ENCODE measurements at places on chromosomes 6 and 20.

DNA sequence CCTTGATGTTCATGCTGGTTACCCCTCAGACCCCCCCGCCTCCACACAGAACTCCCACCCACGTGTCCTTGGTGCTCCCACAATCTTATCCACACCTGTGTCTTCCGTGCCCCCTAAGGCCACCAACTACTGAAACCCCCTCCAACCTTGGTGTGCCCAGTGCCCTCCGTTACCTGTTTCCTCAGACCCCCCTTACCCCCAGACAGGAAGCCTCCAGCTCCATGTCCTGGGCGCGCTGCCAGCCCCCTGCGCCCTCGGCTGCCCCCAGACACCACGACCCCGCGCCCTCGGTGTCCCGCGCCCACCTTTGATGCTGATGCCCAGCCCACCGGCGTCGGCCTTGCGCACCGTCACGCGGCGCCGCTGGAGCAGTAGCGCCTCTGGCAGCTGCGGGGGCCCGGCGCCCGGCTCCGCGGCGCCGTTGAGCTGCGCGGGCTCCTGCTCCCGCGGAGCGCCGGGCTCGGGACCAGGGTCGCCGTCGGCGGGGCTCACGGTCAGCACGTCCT lies 504 bp downstream of the SNTA1 start:
- peak; percentile 68 for DNase-seq

DNA sequence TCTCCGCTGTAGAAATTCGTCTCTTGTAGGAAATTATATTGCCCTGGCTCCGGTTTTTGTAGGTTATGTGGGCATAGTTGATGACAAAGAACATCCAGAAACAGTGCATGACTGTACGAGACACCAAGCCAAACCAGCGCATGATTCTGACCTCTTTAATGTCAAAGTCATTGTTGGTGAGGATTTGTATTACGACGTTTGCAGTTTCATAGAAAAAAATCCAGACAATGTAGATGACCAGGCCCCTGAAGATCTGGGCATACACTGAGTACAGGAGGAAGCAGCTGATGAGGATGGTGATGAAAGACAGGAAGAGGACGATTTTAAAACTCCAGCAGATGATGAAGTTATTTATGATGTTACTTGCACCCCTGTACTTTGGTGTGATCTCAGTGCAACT lies 39.1 kb upstream of the TBC1D22B start:
- DNase-seq: peak; percentile 0

DNA sequence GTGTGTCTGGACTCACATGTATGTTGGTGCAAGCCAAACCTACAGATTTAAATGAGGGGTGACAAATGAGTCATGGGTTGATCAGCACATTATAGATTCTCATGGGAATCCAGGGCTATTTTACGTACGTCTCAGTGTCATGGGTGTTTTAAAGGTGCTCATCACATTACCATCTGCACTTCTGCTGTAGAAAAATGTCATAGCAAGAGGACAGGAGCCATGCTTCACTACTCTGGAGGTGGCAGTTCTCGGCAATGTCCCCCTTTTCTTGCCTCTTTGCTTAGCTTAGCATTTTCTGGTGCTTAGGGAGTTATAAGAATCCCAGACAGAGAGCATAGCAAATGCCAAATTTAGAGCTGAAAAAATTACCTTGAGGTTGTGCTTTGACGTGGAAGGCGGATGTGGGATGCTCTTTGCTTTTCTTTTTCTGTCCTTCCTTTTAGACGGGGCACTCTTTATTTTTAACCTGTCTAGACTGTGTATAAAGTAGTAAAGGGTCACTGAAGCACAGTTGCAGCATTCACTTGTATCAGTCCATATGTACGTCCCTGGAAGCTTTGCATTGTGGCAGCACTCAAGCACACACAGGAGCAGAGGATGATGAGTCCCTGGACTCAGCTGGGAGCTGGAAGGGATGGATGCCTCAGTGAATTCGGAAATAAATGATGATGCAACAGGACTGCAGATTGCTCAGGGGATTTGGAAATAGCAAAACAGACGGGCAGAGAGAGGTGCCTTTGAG lies 139.7 kb downstream of the SYNDIG1 start:
- DNase-seq: no peak

GRCh38 chr6:101348816-101349215 lies 44.7 kb upstream of the GRIK2 start:
- DNase-seq: no peak

GRCh38 chr6:41228616-41229015 lies 467 bp downstream of the TREML4 start:
- DNase-seq: no peak

- no peak for DNase-seq
Observed at GRCh38 chr6:47832386-47833100, 50.7 kb downstream of the OPN5 start.

- DNase-seq: no peak
Observed at GRCh38 chr6:25176466-25176865, 102.7 kb upstream of the CARMIL1 start.

- DNase-seq: peak; percentile 61
Observed at GRCh38 chr20:56359212-56360132, 698 bp downstream of the FAM210B start.

DNA sequence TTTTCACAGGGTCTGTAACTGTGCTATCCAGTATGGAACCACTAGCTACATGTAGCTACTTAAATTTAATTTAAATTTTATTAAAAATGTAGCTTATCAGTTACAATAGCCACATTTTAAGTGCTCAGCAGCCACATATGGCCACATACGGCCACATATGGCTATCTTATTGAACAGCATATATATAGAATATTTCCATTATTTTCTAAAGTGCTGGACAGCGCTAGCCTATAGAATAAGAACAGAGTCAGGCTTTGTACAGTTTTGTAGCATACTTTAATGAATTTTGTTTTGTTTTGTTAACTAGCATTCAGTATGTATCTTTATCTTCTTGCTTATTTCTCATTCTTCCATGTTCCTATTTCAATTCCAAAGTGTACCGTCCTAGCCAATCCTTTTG lies 118.4 kb downstream of the JAG1 start:
- no peak for DNase-seq

GRCh38 chr6:38234934-38235682 lies 404.6 kb downstream of the BTBD9 start:
- no peak for DNase-seq

All from activated CD8-positive, alpha-beta memory T cell treated with anti-CD3 and anti-CD28 coated beads, Interleukin-2, amount 50 U/mL, for 48 hours (primary cell).